ENCODE measurements at places on chromosomes 2 and 18.
A peak's percentile ranks its signal among the peaks of the same experiment; 100 is the strongest.

- DNase-seq: no peak
Observed at GRCh38 chr2:8006626-8007025, 675.2 kb upstream of the ID2 start.

DNA sequence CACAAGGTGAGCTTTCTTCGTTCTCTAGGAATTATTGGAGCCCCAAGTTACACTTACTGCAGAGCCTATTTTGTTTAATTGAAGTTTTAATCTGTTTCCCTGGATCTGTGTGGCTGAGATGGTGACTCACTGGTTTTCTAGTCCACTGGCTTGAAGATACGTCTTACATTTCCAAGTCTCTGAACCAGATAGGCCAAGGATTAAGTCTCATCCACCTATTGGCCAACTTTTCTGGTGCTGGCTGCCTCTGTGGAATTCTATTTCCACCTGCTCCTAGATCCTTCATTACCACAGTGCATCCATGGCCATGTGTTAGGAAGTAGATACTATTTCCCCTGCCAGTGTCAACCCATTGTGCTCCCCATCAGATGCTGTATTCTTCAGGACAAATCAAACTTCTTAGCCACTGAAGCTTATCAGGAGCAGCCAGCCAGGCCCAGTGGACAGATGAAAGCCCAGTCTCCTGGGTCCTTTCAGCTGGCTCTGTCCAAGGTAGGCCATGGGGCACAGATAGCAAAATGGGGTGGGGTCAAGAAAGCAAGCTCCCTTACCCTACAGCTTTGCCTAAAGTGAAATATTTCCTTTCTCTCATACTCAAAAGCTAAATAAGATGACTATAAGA lies 198.8 kb upstream of the TCF4 start:
- DNase-seq: no peak

GRCh38 chr2:124027182-124027581 lies 2.1 kb downstream of the CNTNAP5 start:
- DNase-seq: no peak

DNA sequence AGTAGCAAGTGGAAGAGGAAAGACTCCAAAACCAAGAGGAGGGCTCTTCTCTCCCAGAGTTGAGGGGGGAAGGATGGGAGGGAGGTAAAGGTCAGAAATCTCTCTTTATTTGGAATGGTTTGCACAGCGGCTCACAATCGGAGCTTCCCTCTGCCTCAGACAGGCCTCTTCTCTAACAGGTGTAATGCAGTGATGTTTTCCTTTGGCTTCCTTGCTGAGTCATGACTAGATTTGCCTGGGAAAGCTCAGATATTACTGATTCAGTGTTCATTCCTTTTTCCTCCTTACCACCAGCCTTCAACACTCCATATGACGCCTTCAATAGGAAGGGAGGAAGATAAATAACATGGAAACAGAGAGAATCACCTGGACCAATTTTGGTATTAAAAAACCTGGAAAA lies 136.6 kb downstream of the RNF152 start:
- no peak for DNase-seq

- DNase-seq: no peak
Observed at GRCh38 chr2:189411860-189412259, 29.4 kb upstream of the WDR75 start.

GRCh38 chr2:118056165-118056534 lies 32.1 kb upstream of the INSIG2 start:
- DNase-seq: peak; percentile 84

DNA sequence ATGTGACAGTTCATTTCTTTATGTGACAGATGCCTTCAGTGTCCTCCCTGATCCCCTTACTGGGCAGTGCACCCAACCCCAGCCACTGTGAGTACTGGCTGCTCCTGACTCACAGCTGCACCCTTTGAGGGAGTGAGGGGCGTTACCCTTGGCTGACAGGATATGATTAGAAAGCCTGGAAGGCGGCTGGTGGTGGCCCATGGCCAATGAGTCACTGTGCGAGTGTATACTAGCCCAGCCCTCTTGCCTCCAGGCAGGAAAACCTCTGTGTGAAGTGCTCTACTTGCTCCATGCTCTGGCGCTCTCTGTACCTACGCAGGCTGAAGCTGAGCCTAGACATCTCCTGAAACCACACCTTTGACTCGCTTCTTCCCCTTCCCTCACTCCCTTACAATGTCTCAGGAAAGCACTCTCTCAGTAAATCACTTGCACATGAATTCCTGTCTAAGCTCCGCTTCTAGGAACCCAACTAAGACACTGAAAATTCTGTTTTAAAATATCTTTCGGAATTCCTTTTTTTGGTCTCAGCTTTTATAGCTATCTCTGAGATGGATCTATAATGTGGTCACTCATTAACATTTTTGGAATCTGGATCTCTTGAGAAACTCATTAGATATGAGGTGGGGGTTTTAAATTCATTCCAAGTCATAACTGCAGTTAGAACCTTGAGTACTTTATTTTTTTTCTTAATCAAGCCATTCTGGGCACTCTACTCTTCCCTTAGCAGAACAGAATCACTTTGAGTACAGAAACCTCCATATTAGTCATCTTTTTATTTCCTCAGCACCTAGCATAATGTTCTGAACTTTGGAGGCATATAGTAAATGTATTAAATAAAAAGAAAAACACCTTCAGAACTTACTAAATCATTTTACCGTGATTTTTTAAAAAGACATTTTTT lies 25.3 kb upstream of the STAM2 start:
- DNase-seq: no peak

- DNase-seq: no peak
Observed at GRCh38 chr2:126799301-126799700, 99.4 kb upstream of the TEX51 start.

GRCh38 chr2:22189893-22190480 lies 1066.2 kb downstream of the TDRD15 start:
- DNase-seq: no peak

DNA sequence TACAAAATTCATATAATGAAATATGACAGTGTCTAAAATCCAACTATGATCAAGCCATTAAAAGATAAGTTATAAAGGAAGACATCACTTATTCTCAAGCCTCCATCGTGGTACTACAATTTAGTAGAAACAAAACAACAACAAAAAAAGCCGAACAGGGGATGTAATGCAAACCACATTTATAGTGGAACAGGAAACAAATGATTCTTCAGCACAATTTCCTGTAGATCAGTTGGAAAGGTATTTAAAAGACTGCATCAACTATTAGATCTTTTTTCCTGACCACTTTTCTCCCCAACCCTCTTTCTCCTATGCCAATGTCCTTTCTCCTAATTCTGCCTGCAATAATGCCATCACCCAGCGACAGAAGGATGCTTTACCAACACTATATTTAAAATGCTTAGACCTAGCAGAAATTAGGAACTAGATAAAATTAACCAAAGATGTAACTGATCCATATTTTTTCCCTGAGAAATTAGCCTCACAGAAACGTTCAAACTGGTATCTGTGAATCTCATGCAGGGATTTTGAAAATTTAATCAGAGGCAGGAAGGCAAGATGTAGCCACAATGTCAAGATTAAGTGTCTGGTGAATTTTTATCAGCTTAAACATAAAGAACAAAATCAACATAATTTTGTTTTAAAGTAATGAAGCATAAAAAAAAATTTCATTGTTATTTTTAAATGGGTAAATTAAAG lies 271.4 kb downstream of the TCF4 start:
- DNase-seq: no peak

DNA sequence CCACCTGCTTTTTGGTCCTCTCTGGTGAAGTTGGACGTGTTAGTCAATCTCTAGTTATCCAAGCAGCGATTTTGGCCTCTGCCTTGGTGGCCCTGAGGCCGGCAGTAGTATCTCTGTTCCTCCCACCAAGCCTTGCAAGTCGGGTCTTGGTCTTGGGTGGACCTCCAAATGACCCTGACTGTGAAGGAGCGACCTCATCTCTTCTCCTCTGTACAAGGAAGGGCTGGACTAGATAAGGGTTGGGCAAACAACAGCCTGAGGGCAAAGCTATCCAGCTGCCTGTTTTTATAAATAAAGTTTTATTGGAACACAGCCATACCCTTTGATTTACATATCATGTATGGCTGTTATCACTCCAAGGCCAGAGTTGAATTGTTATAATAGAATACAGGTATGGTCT lies 74.6 kb upstream of the FOSL2 start:
- no peak for DNase-seq

GRCh38 chr2:83866211-83866610 lies 592.9 kb downstream of the SUCLG1 start:
- DNase-seq: no peak

- no peak for DNase-seq
Observed at GRCh38 chr2:174176898-174177297, 71.4 kb downstream of the OLA1 start.

GRCh38 chr2:178859730-178860129 lies 52.5 kb upstream of the TTN start:
- no peak for DNase-seq

- DNase-seq: peak; percentile 65
Observed at GRCh38 chr2:160703648-160704585, 210.3 kb upstream of the RBMS1 start.

- DNase-seq: no peak
Observed at GRCh38 chr2:39620067-39620466, 45.6 kb upstream of the TMEM178A start.

GRCh38 chr2:222823183-222823930 lies 37.5 kb upstream of the ACSL3 start:
- no peak for DNase-seq

GRCh38 chr18:58297198-58297597 lies 253.2 kb downstream of the NEDD4L start:
- no peak for DNase-seq

DNA sequence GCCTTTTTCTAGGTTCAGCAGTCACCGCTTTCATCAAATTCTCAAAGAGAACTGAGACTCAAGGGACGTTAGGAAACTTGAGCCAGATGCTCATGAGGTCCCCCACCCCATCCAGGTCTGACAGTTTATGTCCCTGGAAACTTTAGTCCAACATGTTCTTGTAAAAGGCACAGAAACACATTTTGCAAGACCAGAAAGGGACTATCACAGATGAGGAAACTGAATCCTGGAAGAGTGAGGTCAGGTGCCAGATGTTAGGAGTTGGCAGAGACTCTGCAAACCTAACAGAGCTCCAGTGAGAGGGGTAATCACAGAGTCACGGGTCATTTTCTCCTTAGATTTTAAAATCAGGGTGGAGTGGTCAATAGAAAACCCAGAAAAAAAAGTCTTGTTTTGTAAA lies 76.6 kb downstream of the RDH14 start:
- DNase-seq: no peak

GRCh38 chr2:109613081-109613921 lies 465 bp downstream of the SEPTIN10 start:
- DNase-seq: no peak

- no peak for DNase-seq
Observed at GRCh38 chr2:226678422-226678821, 121.2 kb downstream of the IRS1 start.

DNA sequence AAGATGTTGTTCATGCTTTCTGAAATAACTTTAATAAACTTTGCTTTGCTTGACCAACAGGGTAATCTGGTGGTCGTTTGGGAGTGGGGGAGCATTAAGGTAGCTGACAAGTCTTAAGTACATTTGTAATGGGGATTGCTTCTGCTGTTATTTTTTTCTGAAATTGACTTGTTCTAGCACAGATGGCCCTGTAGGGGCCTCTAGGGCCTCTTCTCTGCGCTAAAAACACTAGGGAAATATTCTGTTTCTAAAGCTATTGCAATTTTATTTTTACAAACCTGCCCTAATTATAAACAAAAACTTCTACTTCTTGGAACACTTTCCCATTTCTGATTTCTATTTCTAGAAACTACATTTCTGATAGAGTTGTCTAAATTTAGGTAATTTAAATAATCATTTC lies 191.3 kb upstream of the KCNJ3 start:
- no peak for DNase-seq

DNA sequence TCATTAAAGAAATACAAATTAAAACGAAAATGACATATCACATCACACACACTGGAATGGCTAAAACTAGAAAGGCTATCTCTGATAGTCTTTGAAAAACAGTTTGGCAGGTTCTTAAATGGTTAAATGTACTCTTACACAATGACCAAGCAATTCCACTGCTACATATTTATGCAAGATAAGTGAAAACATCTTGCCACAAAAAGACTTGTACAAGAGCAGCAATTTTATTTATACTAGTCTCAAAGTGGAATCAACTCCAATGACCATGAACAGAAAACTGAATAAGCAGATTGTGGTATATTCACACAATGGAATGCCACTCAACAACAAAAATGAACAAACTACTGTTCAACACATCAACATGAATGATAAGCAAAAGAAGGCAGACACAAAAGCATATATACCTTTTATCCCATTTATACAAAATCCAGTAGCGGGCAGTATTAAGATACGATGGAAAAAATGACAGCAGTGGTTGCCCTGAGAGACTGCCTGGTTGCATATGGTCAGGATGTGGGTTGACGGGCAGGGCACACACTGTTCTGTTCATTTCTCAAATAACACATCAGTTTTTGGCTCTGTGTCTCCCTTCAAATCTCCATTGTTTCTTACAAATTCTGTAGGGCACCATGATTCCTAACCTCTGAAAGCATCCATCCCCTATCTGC lies 25.4 kb downstream of the SP100 start:
- DNase-seq: no peak

DNA sequence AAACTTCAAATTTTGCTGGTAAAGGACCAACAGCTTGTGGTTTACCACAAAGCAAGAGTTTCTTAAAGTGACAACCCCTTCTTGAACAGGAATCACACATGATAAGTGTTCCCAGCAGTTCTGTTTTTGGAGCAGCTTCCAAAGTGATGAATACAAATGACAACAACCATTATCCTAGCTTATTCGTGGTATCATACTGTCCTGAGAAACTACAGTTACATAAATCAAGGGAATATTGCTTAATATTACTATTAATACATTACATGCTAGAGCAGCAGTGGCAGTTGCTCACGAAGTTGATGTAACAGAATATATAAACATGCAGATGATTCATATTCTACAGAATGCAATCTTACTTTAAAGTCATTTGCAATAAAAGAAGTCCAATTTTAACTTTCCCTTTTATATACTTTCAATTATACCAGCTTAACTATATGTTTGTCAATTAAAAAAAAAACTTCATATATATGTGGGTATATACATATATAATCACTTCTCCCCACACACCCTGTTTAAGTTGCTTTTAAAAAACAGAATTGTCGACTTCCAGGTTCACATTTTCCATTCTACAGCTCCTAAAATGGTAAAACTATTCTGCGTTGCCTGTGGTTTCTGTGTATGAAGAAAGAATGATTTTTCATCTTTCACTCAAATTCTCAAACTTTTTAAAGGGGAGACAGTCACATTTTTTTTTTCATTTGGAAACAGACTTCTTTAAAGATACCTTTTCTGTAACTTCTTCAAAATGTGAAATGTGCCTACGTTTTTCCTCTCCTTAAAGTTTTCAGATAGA lies 713.6 kb downstream of the TDRD15 start:
- DNase-seq: no peak

DNA sequence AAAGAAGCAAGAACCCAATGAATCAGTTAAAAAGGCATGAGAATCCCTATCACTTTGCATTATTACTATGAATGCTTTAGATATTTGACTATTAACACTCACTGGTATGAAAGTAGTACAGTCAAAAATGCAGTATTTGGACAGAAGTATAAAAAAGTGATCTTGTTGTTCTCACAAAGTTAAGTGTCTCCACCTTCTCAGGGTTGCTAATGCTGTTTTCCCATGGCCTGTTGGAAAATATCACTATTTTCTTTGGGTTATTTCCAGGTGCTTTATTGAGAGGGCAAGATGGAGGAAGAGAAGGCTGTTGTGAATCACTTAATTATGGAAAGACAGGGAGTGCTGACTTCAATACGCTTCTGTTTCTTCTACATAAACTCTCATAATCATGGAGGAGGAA lies 13.6 kb upstream of the CREB1 start:
- no peak for DNase-seq

GRCh38 chr2:160794926-160795325 lies 301.3 kb upstream of the RBMS1 start:
- no peak for DNase-seq

- DNase-seq: no peak
Observed at GRCh38 chr2:212797484-212798205, 259.0 kb upstream of the ERBB4 start.

Measured in GM12864 (cell line).